ENCODE measurements at places on chromosomes 16 and 17. TPM values are rescaled to one million over a fixed set of nuclear protein-coding genes. Genes with fewer than 3 reads are reported as not detected.

DNA sequence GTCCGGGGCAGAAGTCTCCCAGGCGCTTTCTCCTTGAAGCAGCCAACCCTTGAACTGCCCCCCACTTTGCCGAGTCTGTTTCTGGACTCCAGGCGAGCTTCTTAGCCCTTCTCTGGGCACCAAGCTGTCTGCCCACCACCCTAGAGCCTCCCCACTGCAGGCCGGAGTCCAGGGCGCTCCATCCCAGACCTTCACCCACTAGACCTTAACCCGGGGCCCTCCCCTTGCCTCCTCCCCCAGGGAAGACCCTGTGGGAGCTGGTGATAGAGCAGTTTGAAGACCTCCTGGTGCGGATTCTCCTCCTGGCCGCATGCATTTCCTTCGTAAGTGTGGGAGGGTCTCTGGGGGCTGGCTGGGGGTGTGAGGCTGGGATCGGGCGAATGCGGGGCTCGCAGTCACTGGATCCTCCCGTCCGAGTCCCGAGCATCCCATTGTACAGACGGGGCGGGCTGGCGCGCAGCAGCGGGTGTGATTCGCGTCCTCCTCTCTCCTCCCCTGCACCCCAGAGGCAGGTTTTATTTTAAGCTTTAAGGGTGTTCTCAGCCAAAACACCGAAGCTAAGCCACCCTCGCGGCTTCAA is 1.1 kb downstream of the ATP2A1 start:
- peaks cover 6% of the 10 kb centered on the region for H3K27me3 ChIP-seq
- H3K4me1 ChIP-seq, result peaks cover 39% of the 10 kb centered on the region
- no peak for DNase-seq
- H3K4me3 ChIP-seq, result peak overlapping the region; percentile 76
- peaks cover 31% of the 10 kb centered on the region for H3K36me3 ChIP-seq

DNA sequence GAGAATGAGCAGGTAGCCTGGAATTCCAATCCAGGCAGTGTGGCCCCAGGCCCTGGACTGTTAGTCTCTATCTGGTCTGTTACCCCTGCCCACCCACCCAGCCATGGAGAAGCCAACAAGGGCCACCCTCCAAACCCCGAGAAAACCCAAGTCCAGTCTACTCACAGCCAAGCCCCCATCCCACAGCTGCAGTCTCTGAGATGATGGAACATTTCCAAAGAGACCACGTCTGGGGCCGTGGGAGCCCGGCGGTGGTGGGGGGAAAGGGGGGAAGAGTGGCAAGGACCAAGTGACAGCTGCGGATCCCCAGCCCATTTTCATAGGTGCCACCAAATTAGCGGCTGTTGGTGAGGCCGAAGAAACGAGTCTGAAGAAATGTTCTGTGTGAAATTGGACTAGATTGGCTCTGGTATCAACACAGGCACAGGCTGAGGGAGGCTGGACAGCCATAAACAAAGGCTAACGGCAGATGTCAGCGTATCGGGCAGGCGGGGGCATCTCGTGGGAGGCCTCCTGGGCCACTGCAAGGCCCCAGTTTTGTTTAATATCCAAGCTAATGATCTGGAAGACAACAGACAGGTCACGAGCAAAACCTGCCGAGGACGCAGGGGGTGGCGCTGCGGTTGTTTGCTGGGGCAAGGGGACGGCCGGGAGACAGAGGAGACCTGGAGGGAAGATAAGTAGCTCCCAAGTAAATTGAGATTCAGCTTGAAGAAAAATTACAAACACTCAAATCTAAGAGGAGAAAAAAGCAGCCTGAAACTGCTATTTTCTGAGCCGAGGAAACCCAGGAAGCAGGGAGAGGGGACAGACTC is 53.4 kb downstream of the RBFOX3 start:
- H3K36me3 ChIP-seq, result peaks cover 3% of the 10 kb centered on the region
- no peak for DNase-seq
- H3K27ac ChIP-seq, result no peak overlapping the region
- no peak overlapping the region for H3K4me3 ChIP-seq

DNA sequence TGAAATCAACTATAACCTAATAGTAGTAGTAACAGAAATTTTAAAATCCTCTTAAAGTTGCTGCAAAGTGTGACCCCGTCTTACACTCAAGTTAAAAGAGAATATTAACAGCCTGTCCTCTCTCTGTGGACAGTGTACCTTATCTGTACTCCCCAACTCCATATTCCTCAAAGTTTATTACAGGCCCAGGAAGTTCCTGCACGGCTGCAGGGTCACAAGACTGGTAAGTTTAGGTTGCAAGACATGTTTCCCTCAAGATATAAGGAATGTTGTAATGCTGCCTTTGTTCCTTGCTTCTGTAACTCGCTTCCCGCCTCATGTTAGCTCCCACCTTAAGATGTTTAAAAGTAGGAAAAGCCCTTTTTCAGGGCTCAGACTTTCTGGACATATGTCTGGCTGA is 72.2 kb downstream of the ITFG1 start:
- H3K4me1 ChIP-seq, result peaks cover 3% of the 10 kb centered on the region
- no peaks in the 10 kb centered on the region for H3K36me3 ChIP-seq
- no peak for DNase-seq
- no peaks in the 10 kb centered on the region for H3K27me3 ChIP-seq

DNA sequence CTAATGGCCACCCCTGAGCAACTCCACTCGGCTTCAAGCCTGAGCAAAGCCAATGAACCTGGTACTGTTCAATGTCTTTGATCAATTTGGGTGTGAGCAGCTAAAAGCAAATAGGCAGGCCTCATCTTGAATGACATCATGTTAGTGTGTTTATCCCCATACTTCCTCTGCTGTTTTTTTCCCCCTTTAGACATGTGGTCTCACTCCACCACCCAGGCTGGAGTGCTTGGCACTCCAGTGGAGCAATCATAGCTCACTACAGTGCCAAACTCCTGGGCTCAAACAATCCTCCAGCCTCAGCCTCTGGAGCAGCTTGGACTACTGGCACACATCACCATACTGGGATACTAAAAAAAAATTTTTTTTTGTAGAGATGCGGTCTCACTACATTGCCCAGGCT is 75.4 kb downstream of the ARHGAP17 start:
- H3K27ac ChIP-seq, result no peak overlapping the region
- peaks cover 54% of the 10 kb centered on the region for H3K36me3 ChIP-seq
- H3K4me3 ChIP-seq, result no peak overlapping the region
- no peak for DNase-seq
- H3K4me1 ChIP-seq, result no peaks in the 10 kb centered on the region

- H3K36me3 ChIP-seq, result peaks cover 3% of the 10 kb centered on the region
- H3K27me3 ChIP-seq, result peaks cover 13% of the 10 kb centered on the region
- H3K4me1 ChIP-seq, result peaks cover 63% of the 10 kb centered on the region
- H3K27ac ChIP-seq, result no peak overlapping the region
- DNase-seq, result no peak
Observed at GRCh38 chr16:85557971-85558657, 55.0 kb upstream of the GSE1 start.

GRCh38 chr17:77829843-77830799 is 128.4 kb upstream of the TNRC6C start:
- H3K36me3 ChIP-seq, result no peaks in the 10 kb centered on the region
- peak overlapping the region; percentile 81 for H3K27ac ChIP-seq
- no peaks in the 10 kb centered on the region for H3K27me3 ChIP-seq
- DNase-seq, result no peak
- H3K4me1 ChIP-seq, result peaks cover 60% of the 10 kb centered on the region
- H3K4me3 ChIP-seq, result no peak overlapping the region

GRCh38 chr17:62690168-62690897 is 62.9 kb downstream of the MRC2 start:
- H3K27me3 ChIP-seq, result no peaks in the 10 kb centered on the region
- peaks cover 47% of the 10 kb centered on the region for H3K36me3 ChIP-seq
- no peak overlapping the region for H3K4me3 ChIP-seq
- H3K27ac ChIP-seq, result no peak overlapping the region

GRCh38 chr17:17150448-17150800 is 55.7 kb downstream of the PLD6 start:
- peaks cover 80% of the 10 kb centered on the region for H3K36me3 ChIP-seq
- no peak overlapping the region for H3K4me3 ChIP-seq
- peaks cover 30% of the 10 kb centered on the region for H3K4me1 ChIP-seq
- no peaks in the 10 kb centered on the region for H3K27me3 ChIP-seq
- no peak for DNase-seq

The CASKIN2 gene
- 12.9 TPM for total RNA-seq

The OR3A3 gene
- not detected for total RNA-seq

All from spinal cord (tissue), 10 donors.